ENCODE measurements at places on chromosomes 4 and X.

- DNase-seq = no peak
Observed at GRCh38 chrX:72258174-72258573, 18.9 kb downstream of the RPS4X start.

DNA sequence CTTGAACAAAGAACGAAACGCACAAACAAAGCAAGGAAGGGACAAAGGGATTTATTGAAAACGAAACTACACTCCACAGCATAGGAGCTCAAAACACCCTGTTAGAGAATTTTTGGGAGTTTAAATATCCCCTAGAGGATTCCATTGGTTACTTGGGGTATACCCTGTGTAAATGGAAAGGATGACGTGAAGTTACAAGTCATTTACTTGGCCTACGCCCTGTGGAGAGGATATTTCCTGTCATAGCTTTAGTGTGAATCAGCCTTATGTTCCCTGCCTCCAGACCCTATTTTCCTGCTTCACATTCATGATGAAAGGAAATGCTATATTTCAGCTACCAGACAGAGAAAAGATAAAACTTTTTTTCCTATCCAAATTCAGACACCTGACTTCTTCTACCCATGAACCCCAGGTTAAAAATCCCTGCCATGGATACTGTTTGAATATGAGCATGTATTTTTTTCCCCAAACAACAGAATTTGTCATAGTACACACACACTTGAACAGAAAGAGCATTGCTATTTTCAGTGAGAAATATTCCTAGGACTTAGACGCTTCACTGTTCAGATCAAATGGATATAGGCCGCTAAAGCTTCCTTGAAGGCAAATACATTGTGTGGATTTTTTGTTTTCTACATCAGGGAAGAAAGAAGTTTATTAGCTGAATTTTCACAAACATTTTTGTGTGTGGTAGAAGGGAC lies 20.4 kb downstream of the PIN4 start:
- DNase-seq = no peak

DNA sequence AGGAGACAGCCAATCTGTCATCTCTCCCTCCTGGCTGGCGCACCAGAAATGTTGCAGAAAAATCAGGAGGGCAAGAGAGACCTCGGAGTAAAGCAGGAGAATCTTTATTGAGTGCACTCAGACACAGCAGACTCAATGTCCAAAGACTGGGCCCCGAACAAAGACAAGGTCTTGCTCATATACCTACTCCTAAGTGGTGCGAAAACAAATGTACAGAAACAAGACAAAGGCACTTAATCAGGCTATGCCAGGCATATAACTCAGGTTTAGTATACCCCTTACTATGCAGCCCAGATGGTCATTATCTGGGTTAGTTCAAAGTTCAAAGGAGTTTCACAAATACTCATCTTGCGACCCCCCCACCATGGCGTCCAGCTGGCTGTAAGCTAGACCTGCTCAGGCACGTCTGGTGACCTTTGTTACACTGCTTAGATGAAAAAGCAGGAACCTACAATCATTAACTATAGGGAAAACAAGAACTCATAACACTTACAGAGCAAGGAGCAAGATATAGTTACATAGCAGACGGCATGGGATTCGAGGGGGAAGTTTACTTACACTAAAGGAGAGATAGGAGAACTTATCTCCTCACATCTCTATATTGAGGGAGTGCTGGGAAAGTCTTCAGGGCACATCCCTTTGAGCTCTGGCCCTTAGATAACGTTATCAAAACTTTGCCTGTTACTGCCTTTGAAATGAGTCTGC lies 27.5 kb downstream of the SULT1E1 start:
- no peak for DNase-seq

GRCh38 chrX:1466971-1467561 lies 14.4 kb upstream of the ASMTL start:
- no peak for DNase-seq

GRCh38 chr4:180116840-180117239 lies 2126.4 kb upstream of the TENM3 start:
- no peak for DNase-seq

DNA sequence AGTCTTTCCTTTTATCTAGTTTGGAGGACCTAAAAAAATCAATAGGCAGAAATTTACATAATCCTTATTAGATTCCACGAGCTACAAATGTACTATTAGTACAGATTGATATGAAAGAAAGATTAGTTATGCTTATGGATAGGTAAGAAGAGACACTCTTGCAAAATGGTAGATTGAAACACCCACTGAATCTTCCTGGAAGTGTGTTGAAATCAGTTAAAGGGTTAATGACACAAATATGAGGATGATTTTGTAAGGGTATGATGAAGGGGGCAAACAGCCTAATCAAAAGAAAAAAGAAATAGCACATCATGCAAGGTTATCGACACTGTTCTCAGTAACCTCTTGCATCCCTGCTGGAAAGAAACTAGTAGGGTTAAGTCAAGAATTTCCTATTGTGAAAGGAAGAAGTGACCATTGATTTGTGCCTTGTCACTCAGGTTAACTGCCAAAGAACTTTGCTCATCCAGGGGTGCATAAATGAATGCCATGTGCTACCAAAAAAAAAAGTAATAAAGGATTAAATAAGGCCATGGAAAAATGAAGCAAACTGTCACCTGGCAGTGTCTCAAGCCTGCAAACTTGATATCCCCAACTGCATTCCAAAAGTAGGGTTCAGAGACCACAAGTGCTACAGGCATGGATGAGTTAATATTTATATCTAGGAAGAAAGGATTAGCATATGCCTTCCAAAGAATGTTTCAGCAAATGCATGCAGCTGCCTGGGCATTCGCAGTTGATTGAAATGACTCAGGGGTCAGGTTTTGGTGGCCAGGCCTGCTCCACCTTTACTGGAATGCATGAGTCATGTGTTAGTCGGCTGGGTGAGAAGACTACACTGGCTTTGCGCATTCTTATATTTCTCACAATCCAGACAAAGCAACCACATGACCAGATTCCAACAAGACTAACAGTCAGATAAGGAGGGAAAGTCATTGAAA lies 78.3 kb upstream of the ATXN3L start:
- DNase-seq = no peak

DNA sequence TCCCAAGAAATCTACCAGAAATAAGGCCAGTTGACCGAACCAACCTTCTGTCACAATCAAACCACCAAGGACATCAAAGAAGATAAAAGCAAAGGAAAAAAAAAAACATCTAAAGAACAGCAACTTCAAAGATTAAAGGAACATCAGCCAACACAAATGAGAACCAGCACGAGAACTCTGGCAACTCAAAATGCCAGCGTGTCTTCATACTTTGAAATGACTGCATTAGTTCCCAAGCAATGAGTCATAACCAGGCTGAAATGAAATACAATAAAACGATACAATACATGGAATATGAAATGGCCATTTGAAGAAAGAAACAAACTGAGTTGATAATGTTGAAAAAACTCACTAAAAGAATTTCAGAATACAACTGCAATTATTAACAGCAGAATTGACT lies 611.6 kb upstream of the GRIA3 start:
- no peak for DNase-seq

DNA sequence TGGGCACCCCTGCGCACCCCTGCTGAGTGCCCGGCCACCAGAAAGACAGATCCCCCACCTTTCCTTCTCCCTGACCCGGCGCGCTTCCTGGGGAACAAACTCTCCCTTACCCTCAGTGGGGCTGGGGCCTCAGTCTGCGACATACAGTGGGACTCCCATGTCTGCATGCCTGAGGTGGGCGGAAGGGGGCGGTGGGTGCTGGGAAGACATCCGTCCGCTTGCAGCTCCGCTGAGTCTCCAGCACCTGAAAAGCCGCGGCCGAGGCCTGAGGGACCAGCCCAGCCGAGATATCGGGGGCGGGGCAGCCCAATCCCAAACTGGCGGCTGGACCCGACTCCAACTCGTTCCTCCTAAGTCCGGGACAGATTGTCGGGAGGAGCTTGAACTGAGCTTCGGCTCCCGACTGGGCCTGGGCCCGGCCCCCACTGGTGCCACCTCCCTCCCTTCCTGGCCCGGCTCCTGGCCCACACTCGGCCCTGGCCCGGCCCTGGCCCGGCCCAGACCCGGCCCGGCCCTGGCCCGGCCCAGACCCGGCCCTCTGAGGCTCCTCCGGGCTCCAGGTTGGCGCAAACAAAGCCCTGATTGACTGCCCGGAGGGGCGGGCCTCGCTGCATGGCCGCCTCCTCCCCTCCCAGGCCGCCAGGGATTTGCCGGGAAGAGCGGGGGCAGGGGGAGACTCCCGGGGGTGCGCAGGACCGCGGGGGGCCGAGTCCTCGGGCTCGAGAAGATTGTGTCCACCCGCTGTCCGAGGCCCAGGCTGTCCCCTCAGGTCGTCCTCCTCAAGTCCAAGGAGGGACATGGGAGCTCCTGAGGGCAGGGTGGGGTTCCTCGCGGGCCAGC lies 877 bp upstream of the SLC16A2 start:
- DNase-seq = peak; percentile 37

GRCh38 chrX:107197319-107197718 lies 8.9 kb downstream of the NUP62CL start:
- no peak for DNase-seq

- no peak for DNase-seq
Observed at GRCh38 chr4:40525752-40526598, 103.7 kb downstream of the RBM47 start.

- DNase-seq = no peak
Observed at GRCh38 chrX:89034679-89035078, 287.7 kb downstream of the CPXCR1 start.

- no peak for DNase-seq
Observed at GRCh38 chrX:120672389-120672788, 42.5 kb upstream of the C1GALT1C1 start.

- no peak for DNase-seq
Observed at GRCh38 chr4:122218762-122219161, 66.6 kb downstream of the BLTP1 start.

DNA sequence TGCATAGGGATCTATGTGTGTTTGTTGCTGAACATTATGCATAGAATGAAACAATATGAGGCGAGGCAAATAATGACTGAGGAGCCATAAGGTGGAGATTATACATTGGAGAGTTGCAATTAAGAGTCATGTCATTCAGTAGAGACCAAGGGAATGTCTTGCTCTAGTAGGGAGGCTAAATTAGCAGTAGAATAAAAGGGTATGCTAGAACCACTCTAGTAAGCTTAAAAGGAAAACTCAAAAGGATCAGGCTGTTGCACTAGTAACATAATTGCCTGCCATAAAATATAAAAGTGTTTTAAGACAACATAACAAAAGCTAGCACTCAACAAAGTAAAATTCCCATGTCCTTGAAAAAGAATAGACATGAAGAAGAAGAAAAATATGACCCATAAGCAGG lies 586.2 kb upstream of the DIAPH2 start:
- no peak for DNase-seq

GRCh38 chrX:150229030-150229429 lies 134.1 kb upstream of the MAMLD1 start:
- no peak for DNase-seq

GRCh38 chr4:20265726-20266125 lies 14.0 kb downstream of the SLIT2 start:
- no peak for DNase-seq

GRCh38 chrX:40471965-40472648 lies 108.7 kb upstream of the ATP6AP2 start:
- peak; percentile 11 for DNase-seq

DNA sequence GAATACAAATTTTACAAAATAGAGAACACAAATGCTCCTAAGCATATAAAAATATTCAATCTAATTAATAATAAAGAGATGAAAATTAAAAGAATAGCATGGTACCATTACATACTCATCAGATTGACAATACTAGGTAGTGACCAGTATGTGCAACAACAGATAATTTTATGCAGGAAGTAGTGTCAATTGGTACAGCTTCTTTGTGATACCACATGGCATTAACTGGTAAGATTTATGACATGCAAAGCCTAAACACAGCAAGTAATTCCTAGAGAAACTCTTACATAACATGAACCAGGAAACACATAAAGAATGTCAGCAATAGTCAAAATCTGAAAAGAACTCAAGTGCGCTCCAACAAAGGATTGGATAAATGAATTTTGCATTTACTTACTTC lies 26.3 kb downstream of the CXCL2 start:
- DNase-seq = no peak

DNA sequence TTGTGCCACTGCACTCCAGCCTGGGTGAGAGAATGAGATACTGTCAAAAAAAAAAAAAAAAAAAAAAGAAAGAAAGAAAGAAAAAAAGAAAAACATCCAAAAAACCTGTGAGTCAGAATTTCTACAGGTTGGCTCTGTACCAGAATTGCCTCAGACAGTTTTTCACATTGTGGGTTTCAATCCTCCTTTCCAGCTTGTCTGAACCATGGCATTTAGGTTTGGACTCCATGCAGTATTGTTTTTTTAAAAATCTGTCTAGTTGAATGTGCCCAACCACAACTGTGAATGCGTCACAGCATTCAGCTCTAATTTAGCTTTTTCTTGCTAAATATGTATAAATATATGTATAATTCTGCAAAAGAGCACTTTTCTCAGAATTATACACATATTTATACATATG lies 31.4 kb upstream of the ARSH start:
- DNase-seq = no peak

GRCh38 chr4:17662694-17663093 lies 48.3 kb downstream of the MED28 start:
- no peak for DNase-seq

DNA sequence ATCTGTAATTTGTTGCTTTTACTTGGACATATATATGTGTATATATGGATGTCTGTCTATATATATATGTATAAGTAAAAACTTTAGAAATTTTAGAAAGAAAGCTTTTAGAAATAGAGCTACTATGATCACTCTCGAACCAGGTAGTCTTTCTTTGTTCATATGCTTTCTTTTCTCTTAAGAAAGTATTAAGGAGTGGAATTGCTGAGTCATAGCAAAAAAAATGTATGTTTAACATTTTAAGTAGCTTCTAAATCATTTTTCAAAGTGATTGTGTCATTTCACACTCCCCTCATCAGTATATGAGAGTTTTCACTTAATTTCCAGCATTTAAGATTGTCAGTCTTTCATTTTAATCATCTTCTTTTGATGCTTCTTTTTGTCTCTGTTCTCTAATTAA lies 447.9 kb upstream of the TECRL start:
- no peak for DNase-seq

GRCh38 chr4:102901804-102902203 lies 33.0 kb downstream of the CISD2 start:
- no peak for DNase-seq

DNA sequence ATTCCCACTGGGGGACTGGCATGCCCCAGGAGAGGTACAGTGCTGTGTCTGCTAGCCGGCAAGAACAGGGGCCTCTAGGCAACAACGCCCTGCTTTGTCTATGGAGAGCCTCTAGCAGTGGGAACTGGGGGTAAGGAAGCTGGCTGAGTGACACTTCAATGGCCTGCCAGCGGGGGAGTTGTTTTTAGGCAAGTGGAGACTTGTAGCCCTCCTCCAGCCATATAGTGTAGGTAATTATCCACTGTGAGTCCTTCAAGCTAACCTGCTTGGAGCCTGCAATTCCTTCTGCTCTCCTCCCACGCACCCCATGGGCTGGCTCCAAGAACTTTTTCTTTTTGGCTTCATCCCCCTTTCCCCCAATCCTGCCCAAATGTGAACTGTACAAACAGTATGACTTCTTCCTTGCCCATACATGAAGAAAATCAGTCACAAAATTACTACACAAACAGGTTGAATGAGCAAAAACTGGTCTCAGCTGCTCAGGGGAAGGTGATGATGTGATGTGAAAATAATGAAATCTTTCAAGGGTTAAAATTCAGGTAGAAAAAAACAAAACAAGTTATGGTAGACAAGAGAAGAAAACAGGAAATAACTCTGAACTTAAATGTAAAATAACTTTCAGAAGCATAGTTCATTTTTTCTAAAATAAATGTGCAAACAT lies 33.1 kb downstream of the LEF1 start:
- no peak for DNase-seq
